NCI-H446 (cell line): ENCODE measurements at places on chromosomes 16 and 17.

- DNase-seq = no peak
Measured at GRCh38 chr17:35028531-35029262, 34.8 kb downstream of the RFFL start.

DNA sequence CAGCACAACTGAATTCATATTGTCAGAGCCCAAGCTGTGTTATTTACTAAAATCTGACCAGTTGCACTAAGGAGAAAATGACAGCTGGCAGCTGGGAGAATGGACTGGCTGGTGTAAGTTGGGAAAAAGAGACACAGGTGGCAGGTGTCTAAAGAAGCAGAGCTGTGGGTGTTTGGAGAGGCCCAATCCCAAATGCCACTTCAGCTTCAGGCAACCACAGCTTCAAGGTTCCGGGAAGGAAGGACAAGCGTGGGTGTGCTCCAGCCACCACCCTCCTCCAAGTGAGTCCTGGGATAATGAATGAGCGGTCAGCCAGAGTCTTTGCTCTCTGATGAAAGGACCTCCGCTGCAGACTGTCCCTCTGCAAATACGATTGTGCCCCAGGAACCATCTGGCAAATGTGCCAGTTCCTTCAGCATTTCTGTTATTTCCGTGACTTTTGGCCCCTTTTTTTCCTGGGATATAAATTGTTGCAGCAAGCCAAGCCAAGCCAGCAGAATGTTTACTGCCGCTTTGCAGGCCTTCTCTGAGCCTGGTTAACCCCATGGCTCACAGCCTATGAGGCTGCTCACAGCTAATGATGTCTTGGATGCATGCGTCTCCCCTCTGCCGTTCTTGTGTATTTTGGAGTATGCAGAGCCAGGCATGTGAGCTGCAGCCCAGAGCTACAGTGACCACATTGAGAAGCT is 9.5 kb upstream of the RHBDL3 start:
- DNase-seq = peak; percentile 38

GRCh38 chr16:5064915-5065314 is 841 bp downstream of the C16orf89 start:
- DNase-seq = no peak

- no peak for DNase-seq
Measured at GRCh38 chr17:57945996-57946797, 9.0 kb downstream of the CUEDC1 start.

GRCh38 chr17:39536468-39536867 is 71.3 kb downstream of the NEUROD2 start:
- no peak for DNase-seq

DNA sequence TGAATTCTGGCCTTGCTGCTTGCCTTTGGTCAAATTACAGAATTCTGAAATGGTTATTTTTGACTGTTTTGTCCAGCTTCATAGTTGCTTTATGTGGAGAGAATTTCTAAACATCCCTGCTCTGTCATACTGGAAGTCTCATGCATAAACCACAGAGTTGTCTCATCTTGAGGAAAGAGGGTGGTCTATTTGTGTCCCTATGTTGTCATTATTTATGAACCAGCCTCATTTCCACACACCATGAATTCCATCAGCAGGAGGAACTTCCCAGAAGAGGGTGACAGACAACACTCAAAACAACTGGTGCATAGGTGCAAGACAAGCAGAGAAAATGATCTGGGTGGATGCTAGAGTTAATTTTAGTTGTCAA is 525.8 kb upstream of the GOT2 start:
- no peak for DNase-seq

DNA sequence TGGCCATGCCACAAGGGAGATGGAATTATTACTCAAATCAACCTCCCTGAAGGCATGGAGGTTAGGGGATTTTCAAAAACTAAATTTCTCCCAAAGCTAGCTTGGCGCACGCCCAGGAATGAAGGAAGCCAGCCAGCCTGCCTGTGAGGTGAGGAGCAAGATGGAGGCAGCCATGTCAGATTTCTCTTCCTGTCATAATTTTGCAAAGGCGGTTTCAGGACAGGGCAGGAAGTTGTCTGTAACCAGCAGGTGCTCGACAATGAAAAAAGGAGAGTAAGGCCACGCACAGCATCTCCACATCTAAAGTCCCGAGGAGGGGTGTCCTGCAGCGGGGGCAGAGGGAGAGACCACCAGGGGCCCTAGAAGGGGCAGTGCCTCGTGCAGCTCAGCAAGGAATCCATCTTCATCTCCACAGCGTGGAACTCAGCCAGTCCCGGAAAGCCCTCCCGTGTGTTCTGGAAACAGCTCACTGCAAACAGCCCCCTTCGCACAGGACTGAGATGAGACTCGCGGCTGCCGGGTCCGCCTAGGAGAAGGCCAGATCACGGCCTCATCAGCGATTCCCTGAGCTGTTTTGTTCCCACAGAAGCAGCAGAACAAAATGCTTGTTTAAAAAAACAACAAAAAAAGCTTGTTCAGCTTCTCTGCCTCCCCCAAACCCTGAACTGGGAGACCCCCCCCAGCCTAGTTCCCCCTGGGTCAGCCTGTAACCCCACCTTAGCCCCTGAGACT is 47.8 kb downstream of the SLC7A5 start:
- DNase-seq = no peak

DNA sequence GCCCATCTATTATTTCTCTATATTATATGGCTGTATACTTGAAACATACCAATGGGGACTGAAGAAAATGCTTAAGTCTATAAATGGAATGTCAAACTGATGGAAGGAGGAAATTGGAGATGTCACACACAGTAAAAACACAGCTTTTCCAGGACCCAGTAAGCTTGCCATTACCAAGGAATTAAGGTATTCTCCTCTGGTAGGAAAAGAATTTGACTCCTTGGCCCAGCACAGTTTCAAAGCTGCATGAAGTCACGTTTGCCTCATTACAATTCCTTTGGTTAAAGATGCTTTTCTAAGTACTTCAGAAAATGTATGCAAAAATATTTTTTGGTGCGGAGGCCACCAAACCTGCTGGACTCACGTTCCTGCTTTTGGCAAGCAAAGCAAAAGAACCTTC is 48.5 kb downstream of the CDH13 start:
- no peak for DNase-seq

DNA sequence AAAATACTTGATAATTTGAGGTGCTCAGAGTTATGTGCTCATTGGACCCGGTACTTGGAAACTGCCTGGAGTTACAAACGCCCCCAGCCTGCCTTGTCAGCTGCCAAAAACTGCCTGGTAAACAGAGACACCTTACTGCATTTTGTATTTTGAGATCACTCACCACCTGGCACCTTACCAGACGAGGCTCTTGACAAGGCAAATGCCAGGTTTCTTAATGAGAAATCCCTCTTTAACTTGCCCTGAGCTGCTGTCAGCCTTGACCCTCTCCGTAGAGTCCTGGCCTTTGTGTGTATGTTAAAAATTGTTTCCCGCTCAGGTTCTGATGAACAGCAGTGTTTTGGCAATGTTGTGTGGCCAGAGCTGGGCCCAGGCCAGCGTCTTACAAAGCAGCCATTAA is 28.8 kb downstream of the SYT17 start:
- DNase-seq = no peak

- DNase-seq = no peak
Measured at GRCh38 chr17:65544672-65545071, 16.8 kb downstream of the AXIN2 start.

DNA sequence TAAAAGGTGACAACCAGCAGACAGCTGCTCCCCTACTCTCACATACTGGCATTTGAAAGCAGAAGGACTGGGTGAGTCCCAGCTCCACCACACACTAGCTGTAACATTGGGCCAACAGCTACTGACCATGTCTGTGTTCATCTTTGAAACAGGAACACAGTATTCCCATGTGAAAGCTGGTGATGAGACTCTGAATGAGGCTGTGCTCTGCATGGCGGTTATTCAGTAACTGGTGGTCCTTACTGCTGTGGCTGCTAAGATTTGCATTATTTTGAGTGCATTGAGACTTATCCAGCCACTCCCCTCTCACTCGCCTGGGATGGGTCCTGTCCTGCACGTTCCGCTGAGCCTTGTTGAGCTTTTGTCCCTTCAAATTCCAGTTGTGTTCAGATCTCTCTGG is 342.9 kb downstream of the FOXL1 start:
- no peak for DNase-seq

DNA sequence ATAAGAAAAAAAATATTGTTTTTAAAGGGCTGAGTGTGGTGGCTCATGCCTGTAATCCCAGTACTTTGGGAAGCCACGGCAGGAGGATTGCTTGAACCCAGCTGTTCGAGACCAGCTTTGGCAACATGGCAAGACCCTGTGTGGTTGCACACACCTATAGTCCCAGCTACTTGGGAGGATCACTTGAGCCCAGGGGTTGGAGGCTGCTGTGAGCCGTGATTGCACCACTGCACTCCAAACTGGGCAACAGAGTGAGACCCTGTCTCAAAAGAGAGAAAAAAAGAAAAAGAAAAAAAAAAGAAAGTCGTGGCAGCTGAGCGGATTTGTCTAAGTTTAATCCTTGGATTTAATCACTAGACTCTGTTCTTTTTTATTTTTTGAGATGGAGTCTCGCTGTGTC is 6.3 kb upstream of the FCSK start:
- DNase-seq = no peak

- no peak for DNase-seq
Measured at GRCh38 chr16:53052519-53053501, at the start of gene CHD9NB. CHD9NB (minus strand) TSS chr16:53052897; CDS start chr16:53044158, 8,739 bp downstream.

DNA sequence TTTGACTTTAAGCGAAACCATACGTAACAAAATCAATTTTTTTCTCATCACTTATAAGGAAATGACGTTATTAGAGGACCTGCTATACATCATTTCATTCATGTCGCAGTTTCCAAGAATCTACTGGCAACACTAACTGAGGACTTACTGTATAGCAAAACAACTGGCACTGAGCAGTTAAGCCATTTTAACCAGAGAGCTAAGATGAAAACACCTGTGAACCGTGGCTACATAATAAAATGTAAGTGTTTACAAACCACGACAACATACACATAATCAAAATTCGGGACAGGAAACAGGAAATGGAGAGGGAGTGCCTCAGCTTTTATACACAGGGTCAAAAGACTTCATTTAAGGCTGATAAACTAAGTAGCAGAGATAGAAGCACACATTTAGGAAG is 29.5 kb downstream of the METTL16 start:
- DNase-seq = no peak

- no peak for DNase-seq
Measured at GRCh38 chr16:28294201-28294600, 1.9 kb downstream of the SBK1 start.

DNA sequence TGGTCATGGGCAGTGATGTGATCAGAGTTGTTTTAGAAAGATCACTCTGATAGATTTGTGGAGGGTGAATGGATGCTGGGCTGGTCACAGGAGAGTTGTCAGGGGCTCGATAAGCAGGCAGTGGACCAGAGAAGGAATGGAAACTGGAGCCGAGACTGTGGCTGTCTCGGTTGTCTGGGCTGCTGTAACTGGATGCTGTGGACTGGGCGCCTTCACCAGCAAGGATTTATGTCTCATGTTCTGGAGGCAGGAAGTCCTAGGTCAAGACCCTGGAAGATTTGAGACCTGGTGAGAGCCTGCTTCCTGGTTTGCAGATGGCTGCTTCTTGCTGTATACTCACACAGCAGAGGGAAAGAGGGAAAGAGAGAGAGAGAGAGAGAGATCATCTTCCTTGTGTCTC is 203.6 kb downstream of the HS3ST4 start:
- DNase-seq = no peak

DNA sequence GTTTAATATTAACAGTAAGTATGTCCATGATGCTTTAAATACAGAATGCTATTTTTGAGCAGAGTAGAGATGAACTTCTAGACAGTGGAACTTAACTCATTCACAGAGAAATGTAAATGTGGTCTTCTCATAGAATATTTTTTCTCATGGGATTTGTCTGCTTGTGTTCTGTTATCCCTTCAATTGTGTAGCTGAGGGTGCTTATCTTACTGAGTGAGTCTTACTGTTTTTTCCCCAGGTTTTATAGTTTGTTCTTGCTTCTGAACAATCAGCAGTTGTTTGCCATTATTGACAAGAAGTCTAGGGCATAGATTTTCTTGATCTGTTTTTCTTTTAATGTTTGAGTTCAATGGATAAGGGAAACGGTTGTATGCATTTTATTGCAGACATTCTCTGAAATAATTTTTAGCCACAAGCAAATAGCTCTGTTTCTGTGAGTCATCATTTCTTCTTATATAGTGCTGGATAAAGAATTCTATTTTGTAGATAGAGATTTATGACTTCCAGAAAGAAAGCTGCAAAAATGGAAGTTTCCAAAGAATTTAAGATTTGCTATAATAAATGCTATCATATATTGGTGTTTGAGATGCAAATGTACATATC is 60.5 kb downstream of the NF1 start:
- DNase-seq = no peak

DNA sequence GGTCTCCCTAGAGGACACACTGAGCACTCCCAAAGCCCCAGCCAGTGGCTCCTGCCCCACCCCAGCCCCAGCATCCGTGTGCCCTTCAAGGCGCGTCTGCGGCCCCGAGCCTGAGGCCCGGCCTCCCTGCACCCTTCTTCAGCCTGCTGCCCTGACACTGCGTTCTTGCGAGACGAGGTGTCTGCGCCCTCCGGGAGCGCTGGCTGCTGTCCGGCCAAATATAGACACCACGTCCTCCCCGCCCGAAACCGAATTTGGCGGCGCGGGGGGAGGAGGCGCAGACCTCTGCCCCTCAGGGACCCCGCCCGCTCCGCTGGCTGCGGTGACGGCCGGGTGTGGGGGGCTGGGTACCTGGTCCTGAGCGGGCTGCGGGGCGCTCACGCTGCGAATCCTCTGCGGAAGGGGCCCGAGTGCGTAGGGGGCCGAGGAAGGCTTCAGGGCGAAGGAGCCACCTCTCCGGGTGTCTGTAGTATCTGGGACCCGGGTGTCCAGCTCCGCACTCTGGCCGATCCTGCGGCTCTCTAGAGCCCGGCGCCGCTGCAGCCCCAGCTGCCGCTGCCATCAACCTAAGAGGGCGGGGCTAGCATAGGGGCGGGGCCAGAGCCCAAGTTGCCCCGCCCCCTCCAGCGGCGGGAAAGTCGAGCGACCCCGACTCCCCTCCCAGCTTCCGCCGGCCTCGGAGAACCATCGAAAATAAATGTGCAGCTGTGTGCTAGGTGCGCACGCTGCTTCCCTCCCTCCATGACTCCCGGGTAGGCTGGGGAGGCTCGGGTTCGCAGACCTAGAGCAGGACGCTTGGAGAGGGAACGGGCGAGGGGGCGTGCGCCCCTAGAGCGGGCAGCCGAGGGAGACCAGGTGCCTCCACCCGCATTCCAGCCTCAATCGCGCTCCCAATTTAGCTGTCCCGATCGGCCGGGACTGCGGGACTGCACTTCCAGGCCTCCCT is at the start of gene CORO6:
TSS of gene CORO6 (minus strand) at position 576 of the 946 bp plus-strand sequence. CDS start 1,491 bp downstream, outside the sequence.
- DNase-seq = no peak
